ENCODE measurements at places on chromosomes 7 and 10.

- no peak for DNase-seq
These were observed 409.0 kb downstream of the CDC14C start for GRCh38 chr7:49333180-49333881.

GRCh38 chr7:151076863-151077704, 3.5 kb downstream of the FASTK start:
- no peak for DNase-seq

- no peak for DNase-seq
These were observed 10.7 kb downstream of the MRC1 start for GRCh38 chr10:17819836-17820235.

- DNase-seq: no peak
These were observed 93.7 kb downstream of the ELAPOR2 start for GRCh38 chr7:86965727-86966120.

DNA sequence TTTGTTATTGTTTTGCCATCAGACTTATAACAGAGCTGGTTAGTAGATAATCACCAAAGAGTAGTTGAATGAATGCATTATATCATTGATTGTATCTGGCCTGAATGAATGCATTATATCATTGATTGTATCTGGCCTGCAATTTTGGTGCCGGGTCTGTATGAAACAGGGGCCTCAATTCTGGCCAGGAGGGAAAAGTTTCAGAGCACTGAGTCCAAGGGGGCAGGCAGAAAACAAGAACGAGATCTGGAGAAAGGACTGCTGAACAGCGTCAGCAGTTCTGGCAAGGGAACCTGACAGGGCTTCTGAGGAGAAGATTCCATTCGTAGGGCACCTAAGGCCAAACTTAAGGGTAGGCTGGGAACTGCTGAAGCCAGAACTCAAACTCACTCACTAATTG, 128.0 kb downstream of the SEMA3C start:
- DNase-seq: no peak

GRCh38 chr10:69489506-69490090, 38.3 kb downstream of the TSPAN15 start:
- DNase-seq: no peak

DNA sequence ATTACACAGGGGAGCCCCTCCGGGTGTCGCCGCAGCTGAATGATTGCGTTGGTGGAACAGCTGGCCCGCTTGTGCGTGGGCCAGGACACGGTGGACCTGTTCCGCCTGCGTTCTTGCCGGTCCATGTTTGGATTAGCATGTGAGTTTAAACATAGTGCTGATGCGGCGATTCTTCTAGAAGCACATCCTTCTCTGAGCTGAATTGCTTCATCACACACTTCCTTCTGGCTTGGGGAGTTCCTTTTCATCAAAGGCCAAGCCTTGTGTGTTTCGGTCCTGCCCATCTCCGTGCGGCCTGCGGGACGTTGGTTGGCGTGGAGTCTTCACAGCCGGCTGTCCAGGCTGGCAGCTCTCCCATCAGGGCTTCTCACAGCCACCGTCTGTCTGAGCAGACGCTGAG, 45.5 kb upstream of the SLC29A4 start:
- DNase-seq: peak; percentile 70

GRCh38 chr7:92421676-92422435, 25.4 kb upstream of the GATAD1 start:
- DNase-seq: no peak

DNA sequence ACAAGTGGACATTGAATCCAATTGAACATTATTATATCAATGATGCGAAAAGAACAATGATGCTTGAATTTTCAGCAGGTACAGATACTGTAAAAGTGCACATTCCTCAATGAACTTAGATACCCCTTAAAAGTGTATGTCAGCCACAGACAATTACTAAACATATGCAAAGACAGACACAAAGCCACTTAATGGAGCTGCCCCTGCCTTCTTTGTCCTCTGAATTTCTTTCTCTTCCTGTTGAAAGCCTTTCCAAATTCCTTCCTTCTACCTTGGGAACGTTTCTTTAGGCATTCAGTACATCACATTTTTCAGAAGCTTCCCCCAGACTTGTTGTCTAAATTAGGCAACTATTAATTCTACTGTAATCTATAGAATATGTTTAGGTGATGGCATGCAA, 706.8 kb upstream of the MBL2 start:
- DNase-seq: no peak
